ENCODE measurements at places on chromosomes 12 and 14. TPM values are rescaled to one million over a fixed set of nuclear protein-coding genes. Genes with fewer than 3 reads are reported as not detected.
A peak's percentile ranks its signal among the peaks of the same experiment; 100 is the strongest.

GRCh38 chr14:54782751-54783659 lies 119.6 kb downstream of the GCH1 start:
- no peak for DNase-seq

DNA sequence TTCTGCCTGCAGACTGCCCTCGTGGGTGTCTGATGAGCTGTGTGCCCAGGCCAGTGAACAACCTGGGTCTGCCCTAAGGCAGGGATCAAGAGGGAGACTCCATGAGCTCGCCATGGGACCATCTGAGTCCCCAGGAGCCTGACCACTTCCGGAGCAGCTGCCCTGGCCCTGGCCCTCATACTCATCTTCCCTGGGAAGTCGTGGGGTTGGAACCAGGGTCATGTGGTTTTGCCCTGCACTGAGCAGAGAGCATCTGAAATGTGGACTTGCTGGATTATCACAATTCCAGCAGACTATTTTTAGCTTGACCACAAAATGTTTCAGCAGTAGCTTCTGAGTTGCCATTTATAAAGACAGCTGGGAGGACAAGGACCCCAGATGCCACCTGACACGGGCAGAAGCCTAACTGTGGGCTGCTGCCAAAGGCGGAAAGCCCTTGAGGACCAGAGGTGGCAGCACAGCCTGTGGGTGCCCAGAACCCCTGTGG lies 6.7 kb downstream of the BTBD6 start:
- peak; percentile 87 for DNase-seq

Gene DGKA
- total RNA-seq = 5.4 TPM

DNA sequence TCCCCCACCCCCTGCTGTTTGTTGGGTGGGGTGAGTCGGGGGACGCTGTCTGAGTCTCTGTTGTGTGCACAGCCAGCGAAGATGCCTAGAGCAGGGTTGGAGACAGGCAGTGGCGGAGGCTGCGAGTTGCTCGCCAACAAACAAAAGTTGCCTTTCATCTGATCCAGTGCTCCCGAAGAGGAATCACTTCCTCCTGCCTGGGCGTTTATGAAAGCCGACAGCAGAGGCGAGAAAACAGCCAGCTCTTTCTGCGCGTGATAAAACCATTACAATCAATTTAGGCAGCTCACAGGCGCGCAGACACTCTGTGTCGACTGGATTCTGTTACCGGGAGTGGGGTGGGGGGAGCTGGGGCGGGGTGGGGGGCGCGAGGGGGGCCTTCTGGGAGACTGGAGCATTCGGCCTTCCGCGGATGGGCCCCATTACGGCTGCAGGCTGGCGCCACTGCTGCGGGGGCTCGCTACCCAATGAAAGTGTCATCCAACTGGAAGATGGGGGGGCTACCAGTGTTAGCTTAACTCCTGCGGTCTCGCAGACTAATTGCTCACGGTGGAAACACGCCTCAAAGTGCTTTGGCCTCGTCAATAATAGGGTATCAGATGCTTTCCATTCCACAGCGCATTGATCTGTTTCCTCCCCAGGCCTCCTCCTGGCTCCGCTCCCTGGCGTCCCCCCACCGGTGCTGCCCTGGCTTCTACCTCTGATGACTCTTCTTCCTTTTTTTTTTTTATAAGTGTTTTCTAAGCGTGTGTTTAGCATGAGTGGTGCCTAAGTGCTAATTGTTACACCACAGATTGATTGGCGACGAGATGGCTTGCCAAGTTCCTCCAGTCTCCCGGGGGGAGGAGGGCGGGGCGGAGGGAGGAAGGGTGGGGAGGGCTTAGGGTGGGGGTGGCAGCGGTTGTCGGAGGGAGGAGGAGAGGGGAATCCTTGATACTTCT lies 678.4 kb downstream of the MED13L start:
- peak; percentile 26 for DNase-seq

Gene SIRT4
- total RNA-seq = 3.5 TPM

Gene EAPP
- total RNA-seq = 22.1 TPM

- DNase-seq = peak; percentile 24
Measured at GRCh38 chr12:51959211-51959610, 7.7 kb downstream of the ACVR1B start.

DNA sequence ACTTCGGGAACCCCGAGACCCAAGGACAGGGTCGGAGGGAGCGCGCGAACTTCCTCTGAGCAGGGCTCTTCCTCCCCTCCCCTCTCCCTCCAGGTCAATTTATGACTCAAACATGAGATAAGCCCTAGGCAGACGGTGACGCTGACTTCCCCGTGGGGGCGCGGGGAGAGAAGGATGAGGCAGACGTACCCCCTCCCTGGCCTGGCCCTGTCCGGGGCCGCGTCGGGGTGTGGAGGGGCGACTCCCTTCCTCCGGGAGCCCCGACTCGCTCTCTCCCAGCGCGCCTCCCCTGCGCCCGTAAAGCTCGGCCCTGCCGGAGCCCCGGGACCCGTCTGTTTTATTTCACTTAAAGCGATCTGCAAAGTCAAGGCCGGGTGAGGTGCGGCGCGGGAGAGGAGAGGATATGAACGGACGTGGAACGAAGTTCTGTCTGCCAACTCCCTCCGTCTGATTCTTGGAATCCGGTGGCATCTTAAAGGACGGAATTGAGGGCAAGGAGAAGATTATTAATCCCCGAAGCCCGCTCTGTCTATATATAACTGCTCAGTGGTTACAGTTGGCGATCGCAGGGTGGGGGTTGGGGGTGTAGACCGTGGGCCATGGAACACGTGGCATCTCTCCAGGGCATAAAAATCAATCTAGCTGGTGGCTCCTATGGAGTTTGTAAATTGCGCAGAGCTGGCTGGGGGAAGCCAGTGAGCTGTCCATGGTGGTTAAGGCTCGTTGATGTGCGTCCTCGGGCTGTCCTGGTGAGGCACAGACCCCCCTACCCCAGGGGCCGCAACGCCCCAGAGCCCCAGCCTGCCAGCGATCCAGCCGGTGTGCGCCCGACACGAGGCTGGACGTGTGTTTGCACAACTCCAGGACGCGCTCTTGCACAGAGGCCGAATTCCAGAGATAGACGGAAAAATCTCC lies 2.9 kb upstream of the PTHLH start:
- no peak for DNase-seq

Gene LALBA
- not detected for total RNA-seq

GRCh38 chr12:18074001-18074400 lies 16.0 kb downstream of the RERGL start:
- DNase-seq = no peak

- peak; percentile 38 for DNase-seq
Measured at GRCh38 chr12:130961921-130962451, 8.3 kb downstream of the ADGRD1 start.

Gene DICER1
- 38.2 TPM for total RNA-seq

DNA sequence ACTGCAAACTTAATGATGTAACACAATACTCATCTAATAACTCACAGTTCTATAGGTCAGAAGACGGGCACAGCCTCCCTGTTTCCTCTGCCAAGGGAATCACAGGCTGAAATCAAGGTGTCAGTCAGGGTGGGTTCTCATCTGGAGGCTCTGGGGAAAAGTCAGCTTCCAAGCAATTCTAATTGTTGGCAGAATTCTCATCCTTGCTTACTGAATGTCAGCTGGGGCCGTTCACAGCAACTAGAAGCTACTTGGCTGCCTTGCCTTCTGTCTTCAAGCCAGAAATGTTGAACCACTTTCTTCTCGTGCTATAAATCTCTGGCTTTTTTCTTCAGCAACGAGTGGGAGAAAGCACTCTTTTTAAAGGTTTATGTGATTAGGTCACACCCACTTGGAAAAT lies 80.1 kb upstream of the PDZRN4 start:
- DNase-seq = no peak

- no peak for DNase-seq
Measured at GRCh38 chr14:88437658-88438057, 52.2 kb downstream of the SPATA7 start.

All from psoas muscle (tissue), 8 donors.